Stimulated activated CD8-positive, alpha-beta memory T cell treated with anti-CD3 and anti-CD28 coated beads, Interleukin-12 subunit alpha, Interleukin-12 subunit beta, amount 100 ng/mL, for 1 hour (primary cell): ENCODE measurements at places on chromosomes 13 and 19.
A peak's percentile ranks its signal among the peaks of the same experiment; 100 is the strongest.

- DNase-seq: no peak
These were observed 61.8 kb downstream of the WDFY2 start for GRCh38 chr13:51645761-51646670.

GRCh38 chr13:33865945-33866344 is 48.0 kb downstream of the RFC3 start:
- no peak for DNase-seq

DNA sequence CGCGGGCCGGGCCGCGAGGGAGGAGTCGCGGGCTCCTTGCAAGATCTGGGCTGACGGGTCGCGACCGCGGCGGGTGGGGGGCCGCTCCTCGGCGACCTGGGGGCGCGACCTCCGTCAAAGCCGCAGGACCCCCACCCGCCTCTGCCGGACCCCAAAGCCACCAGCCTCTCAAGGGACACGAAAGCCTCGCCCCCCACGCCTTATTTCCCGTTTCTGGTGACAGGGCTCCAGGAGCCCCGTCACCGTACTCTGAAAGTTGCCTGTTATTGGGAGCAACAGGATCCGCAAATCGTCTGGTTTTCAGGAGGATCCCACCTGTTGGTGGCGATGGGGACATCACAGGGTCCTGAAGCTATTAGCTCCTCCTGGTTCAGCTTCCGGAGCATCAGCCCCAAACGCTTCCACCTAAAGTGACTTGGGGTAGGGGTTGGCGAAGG is 530 bp downstream of the MAU2 start:
- DNase-seq: no peak

- no peak for DNase-seq
These were observed 108.3 kb downstream of the SLITRK5 start for GRCh38 chr13:87779426-87779825.

GRCh38 chr19:53772943-53773342 is 51.2 kb downstream of the NLRP12 start:
- DNase-seq: peak; percentile 21

- no peak for DNase-seq
These were observed 834.9 kb downstream of the OLFM4 start for GRCh38 chr13:53863520-53863919.

DNA sequence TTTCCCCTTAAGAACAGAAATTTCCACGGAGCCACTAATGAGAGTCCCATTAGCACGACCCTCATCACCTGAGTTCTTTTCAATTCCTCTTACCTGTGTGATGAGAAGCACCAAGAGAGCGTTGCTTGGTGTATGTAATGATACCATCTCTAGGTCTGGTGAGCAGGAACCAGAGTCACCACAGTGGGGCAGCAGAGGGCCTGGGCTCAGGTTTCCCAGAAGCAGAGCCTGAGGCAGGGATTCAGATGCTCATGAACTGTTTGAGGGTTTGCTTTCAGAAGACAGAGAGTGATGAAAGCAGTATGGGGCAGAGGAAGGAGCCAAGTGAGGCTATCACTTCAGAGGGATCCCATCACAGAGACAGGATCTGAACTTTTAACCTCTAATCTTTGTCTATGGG is 3.1 kb upstream of the PTPRH start:
- no peak for DNase-seq

DNA sequence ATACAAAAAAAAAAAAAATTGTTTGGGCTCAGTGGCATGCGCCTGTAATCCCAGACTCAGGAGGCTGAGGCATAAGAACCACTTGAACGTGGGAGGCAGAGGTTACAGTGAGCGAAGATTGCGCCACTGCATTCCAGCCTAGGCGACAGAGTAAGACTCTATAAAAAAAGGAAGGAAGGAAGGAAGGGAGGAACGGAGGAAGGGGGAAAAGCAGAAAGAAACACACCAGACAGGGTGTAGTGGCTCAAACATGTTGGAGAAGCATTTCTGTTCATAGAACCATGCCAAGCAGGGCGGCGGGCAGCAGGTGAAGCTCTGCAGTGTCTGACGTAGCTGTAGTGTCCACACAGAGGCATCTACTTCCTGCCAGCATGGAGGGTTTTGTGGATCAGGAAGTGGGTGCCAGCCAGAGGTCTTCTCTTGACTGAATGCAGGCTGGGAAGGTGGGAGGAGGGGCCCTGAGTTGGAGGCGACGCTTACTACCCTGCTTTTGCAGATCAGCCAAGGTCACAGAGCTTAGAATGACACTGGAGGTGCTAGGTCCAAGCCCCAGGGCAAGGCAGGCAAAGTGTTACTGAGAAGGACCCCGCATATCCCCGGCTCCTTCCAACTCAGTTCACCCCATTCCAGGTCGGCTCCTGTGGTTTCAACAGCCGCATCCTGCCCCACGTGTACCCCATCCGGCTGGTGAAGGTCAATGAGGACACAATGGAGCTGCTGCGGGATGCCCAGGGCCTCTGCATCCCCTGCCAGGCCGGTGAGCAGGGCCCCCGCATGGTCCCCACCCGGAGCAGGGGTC is 11.6 kb upstream of the PGLS start:
- no peak for DNase-seq

DNA sequence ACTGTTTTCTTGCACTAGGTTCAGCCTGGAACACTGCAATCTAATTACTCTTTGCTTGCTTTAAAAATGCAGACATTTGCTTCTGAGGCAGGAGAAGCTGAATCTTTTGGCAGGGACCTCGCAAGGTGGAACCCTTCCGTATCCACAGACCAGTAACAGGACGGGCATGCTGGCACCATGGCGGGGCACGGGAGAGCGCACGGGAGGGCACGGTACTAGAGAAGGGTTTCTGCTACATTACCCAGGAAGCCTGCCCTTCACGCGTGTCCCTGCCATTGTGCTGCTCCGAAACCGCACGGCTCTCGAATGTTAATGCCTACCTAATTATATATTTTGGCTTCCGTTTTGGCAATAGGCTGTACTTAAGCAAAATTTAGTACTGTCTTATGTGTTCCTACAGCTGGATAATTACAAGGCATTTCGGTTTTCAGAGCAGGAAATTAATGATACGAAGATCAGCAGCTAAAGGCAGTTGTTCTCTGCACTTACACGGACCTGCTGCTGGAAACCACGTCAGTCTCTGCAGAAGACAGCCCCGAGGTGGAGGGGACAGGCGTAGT is 430.4 kb downstream of the IRS2 start:
- no peak for DNase-seq

GRCh38 chr19:58330458-58330857 is 3.7 kb downstream of the ZSCAN22 start:
- DNase-seq: no peak

DNA sequence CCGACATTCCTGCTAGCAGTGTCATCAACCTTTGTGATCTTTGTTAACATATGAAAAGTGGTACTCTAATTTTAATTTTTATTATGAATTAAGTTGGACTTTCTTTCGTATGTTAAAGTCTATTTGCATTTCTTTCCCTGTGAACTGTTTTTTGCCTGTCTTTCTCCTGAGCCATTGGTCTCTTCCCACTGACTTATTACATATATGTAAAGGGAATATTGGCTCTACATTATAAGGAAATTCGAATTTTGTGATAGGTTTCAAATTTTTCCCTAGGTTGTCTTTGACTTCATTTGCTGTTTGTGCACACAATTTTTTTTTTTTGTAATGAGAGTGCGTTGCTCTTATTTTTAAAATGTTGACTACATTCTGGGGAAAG is 442 bp upstream of the CDC16 start:
- DNase-seq: no peak

DNA sequence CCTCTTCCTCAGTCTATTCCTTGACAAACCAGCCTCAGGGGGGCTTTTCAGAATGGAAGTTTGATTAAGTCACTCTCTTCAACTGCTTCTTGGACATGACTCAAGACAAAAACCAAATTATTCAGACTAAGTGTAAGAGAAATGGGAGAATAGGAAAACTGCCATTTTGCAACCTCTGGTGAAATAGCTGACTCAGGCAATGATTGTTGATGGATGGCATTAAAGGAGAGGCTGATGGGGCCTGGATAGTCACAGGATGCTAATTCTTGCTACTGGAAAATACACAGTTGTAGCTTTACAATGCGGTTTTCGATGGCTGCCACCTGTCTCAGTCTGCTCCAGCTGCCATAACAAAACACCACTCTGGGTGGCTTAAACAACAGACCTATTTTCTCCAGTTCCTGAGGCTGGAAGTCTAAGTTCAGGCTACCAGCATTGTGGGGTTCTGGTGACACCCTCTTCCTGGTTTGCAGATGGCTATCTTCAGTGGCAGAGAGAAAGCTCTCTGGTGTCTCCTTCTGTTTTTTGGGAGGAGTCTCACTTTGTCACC is 6.1 kb downstream of the NOSIP start:
- DNase-seq: no peak

GRCh38 chr19:2561895-2562294 is 86.0 kb downstream of the GADD45B start:
- peak; percentile 40 for DNase-seq

DNA sequence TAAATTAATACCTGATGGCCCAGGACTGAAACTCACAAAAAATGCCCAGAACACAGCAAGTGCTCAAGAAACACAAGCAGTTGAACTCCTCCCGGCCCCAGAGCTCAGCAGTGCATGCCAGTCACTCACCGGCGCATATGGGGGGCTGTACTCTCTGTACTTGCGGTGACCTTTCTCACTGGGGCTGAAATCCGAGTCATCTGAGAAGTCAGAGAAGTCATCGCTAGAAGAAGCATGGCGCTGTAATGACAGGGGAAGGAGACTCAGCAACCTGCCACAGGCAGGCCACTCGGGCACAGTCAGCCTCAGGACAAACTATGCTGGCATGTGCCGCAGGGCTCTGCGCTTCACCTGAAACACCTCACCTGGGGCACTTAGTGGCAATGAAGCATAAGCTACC is 19.7 kb downstream of the ZC3H4 start:
- DNase-seq: no peak

DNA sequence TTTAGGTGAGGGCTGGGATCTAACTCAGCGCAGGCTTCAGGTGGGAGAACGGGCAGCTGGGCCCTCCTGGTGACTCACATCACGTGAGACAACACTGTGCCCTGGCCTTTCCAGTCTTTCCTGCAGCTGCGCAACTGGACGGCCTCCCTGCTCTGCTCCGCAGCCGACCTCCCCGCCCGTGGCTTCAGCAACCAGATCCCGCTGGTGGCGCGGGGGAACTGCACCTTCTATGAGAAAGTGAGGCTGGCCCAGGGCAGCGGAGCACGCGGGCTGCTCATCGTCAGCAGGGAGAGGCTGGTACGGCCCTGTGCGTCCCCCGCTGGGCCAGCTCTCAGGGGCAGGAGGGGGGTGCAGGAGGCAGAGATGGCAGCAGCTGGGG is 8.8 kb downstream of the SPPL2B start:
- no peak for DNase-seq

DNA sequence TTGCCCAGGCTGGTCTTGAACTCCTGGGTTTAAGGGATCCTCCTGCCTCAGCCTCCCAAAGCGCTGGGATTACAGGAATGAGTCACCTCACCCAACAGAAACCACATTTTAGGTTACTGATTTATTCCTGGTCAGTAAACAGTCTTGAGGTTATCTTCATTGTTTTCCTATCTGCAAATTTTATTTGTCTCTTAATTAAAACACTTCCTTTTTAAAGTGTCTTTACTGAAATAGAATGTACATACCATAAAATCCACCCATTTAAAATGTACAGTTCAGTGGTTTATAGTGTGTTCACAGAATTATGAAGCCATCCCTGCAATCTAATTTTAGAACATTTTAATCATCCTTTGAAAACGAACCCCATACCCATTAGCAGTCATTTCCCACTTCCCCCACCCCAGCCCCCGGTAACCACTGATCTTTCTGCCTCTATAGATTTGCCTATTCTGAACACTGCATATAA is 63.0 kb downstream of the MAP4K1 start:
- DNase-seq: no peak

- DNase-seq: no peak
These were observed 5.5 kb upstream of the FSTL3 start for GRCh38 chr19:670609-671075.

GRCh38 chr19:42249149-42249750 is 5.7 kb downstream of the ERF start:
- DNase-seq: no peak

DNA sequence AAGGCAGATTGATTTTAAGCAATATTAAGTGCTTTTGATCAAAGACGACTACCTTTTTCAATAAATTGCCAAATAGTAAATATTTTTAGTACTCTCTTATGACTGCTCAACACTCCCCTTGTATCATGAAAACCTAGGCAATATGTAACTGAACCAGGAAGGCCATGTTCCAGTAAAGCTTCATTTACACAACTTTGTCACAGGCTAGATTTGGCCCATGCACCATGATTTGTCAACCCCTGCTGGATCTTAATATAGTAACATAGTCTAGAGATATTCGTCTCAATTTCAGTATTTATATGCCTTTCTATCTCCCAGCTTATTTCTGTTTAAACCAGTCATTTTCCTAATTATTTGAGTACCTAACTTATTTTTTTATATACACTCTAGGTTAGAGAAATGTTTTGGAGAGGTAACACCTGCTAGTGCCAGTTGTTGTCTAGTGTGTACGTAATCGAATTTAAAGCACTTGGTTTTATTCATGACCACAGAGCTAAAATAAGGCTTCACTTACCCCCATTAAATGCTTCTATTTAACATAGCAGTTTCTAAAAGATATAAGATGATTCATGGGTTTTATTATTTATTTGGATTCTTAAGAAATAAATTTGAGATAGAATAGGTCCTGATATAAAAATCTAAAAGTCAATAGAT is 21.0 kb downstream of the TPP2 start:
- no peak for DNase-seq

DNA sequence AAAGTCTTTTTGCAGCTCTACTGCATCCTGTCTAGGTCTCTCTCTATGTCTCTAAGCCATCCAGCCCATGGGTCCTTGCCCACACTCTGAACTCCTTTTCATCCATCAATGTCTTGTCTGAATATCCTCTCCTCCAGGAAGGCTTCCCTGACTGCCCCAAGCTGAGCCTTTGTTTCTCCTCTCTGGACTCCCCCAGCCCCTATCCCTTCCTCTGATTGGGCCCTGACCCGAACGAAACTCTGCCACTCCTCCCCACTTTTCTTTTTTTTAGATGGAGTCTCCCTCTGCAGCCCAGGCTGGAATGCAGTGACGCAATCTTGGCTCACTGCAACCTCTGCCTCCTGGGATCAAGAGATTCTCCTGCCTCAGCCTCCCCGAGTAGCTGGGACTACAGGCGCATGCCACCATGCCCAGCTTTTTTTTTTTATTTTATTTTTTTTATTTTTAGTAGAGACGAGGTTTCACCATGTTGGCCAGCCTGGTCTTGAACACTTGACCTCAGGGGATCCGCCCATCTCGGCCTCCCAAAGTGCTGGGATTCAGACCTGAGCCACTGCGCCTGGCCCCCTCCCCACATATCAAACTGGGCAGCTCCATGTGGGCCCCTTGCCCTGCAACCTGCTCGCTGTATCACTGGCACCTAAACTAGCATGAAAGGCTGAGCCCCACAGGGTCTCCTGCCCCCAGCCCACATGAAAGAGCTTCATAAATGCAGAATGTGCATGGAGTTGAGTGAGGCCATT is 870 bp upstream of the UNC13A start:
- no peak for DNase-seq

GRCh38 chr13:42766016-42766415 is 15.4 kb upstream of the FAM216B start:
- DNase-seq: no peak

- no peak for DNase-seq
These were observed 69.6 kb downstream of the STK24 start for GRCh38 chr13:98507282-98507797.
